ENCODE measurements at places on chromosomes 11 and 22.

GRCh38 chr11:17924713-17925112, 88.1 kb downstream of the SERGEF start:
- no peak for DNase-seq

- DNase-seq, result no peak
Measured at GRCh38 chr11:64862987-64863390, 15.4 kb downstream of the EHD1 start.

DNA sequence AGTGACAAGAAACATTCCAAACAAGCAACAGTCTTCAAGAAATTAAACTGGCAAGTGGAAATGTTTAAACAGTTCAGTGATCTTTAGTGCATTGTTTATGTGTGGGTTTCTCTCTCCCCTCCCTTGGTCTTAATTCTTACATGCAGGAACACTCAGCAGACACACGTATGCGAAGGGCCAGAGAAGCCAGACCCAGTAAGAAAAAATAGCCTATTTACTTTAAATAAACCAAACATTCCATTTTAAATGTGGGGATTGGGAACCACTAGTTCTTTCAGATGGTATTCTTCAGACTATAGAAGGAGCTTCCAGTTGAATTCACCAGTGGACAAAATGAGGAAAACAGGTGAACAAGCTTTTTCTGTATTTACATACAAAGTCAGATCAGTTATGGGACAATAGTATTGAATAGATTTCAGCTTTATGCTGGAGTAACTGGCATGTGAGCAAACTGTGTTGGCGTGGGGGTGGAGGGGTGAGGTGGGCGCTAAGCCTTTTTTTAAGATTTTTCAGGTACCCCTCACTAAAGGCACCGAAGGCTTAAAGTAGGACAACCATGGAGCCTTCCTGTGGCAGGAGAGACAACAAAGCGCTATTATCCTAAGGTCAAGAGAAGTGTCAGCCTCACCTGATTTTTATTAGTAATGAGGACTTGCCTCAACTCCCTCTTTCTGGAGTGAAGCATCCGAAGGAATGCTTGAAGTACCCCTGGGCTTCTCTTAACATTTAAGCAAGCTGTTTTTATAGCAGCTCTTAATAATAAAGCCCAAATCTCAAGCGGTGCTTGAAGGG, 6.0 kb downstream of the MALAT1 start:
- no peak for DNase-seq

- DNase-seq, result no peak
Measured at GRCh38 chr22:44357296-44357965, 44.7 kb upstream of the SHISAL1 start.

DNA sequence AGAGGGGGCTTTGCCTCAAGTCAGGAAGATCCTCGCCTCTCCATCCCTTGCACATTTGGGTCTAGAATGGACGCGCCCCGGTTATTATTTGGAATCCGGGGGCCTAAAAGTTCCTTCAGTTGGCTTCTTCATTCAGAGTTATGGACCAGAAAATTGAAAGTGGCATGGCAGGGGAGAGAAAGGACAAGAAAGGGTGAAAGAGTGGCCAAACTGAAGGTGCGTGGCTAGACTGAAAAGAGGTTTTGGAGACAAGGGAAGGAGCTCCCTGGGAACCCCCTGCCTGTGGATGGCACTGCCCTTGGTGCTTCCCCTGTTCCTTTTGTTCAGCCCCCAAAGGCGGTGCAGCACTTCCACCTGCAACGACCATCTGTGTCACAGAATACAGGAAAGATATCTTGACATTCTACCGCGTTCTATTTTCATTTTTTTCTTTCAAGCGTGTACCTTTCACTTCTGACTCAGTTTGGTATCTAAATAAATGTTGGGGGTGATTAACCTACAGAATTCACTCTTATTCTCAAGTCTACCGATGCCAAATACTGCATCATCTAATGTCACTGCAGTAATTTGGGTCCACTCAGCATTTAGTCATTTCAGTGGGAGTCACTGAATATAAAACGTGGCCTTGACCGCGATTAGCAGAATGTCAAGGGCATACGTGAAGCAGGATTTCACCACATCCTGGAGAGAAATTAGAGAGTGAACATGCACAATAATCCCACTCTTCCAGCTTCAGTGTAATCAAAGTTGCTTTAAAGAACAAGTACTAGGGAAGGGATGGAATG, 88.1 kb upstream of the ARHGAP32 start:
- no peak for DNase-seq

- DNase-seq, result no peak
Measured at GRCh38 chr11:78946945-78947902, 372.6 kb upstream of the NARS2 start.

- DNase-seq, result no peak
Measured at GRCh38 chr11:44855493-44855849, 95.2 kb downstream of the TP53I11 start.

DNA sequence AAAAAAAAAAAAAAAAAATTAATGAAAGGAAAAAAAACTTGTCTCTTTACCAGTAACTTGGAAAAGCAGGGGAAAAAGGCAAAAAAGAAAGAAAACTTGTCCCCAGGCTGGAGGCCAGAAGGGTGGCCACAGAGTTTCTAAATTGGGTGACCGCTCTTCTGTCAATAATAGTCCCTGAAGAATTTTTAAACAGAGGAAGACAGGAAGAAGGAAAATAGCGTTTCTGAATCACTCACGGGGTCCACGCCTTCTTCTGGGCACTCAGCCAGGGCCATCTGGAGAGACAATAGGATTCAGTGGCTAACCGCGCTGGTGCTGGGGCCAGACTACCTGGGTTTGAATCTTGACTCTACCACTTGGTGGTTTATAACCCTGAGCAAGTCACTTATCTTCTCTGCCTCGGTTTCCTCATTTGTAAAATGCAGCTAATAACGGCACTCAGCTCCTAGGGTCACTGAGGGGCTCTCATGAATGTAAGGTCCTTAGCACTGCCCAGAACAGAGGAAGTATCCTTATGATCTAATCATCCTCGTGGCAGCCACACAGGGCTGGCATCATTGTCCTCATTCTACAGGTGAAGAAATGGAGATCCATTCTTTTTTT, 7.0 kb downstream of the C11orf86 start:
- no peak for DNase-seq

GRCh38 chr11:107957109-107957588, 28.9 kb downstream of the RAB39A start:
- no peak for DNase-seq

DNA sequence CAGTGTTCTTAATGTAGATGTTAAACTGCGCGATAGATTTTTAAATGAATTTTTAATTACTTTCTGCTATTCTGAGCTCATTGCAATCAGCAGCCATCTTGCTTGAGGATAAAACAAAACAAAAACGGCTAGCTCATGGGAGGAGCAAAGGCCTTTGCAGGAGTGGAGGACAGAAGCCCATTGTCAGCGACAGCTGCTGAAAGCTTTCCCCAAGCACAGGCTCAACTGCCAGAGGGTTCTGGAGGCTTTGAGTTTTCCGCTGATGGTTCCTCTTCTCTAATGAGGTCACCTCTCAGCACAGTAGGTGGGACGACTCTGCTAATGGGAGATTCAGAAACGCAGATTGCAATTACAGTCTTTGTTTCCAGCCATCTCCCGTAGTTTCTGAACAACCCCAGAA, 167.1 kb upstream of the TTC12 start:
- no peak for DNase-seq

- no peak for DNase-seq
Measured at GRCh38 chr11:7974668-7975067, 9.4 kb upstream of the NLRP10 start.

GRCh38 chr11:75301601-75302345, 49.7 kb downstream of the ARRB1 start:
- no peak for DNase-seq

GRCh38 chr11:101917226-101917625, 904 bp upstream of the ANGPTL5 start:
- DNase-seq, result no peak

DNA sequence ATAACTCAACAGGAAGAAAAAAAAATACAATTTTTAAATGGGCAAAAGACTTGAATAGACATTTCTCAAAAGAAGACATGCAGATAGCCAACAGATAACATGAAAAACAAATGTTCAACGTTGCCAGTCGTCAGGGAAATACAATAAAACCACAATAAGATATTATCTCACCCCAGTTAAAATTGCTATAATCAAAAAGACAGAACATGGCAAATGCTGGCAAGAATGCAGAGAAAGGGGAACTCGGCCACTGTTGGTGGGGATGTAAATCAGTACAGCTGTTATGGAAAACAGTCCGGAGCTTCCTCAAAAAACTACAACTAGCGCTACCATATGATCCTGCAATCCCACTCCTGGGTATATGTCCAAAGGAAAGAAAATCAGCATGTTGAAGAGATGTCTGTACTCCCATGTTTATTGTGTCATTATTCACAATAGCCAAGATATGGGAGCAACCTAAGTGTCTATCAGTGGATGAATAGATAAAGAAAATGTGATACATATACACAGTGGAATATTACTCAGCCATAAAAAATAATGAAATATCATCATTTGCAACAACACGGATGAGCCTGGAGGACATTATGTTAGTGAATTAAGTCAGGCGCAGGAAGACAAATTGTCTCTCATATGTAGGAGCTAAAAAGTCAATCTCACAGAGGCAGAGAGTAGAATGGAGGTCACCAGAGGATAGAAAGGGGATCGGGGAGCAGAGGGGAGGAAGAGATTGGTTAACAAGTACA, 12.2 kb upstream of the CYTH4 start:
- DNase-seq, result no peak

DNA sequence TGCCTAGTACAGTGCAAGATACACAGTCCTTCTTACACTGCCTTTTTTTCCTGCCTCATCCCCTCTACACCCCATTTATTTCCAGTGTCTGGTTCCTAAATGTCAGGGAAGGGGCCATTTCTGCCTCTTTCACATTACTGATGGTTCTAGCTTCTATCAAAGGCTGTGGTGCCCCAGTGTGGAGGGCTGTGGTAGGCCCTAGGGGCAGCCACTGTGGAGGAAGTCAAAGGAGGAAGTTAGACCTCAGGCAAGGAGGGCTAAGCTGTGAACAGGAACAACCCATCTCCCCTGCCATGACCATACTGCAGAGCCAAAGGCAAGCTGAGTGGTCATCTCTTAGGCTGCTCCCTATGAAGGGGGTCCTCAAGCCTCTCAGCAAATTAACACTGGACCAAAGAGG, 81.9 kb upstream of the CRTAM start:
- peak; percentile 20 for DNase-seq

- no peak for DNase-seq
Measured at GRCh38 chr22:19902245-19902715, 39.3 kb upstream of the COMT start.

DNA sequence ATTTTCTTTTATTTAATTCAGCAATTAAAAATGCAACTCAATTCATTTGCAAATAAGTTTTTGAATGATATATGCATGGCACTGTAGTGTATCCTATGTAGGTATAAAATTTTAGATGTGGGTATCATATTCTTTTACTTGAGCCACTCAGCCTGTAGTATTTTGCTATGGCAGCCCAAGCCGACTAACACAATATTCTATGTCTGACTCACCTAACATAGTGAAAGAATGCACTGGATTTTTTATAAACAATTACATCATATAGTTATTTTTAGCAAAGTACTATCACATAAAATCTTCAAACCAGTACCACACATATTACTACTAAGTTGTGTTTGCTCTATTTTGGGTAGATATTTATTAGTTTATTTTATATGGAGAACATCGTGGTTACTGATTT, 21.9 kb upstream of the GRIA4 start:
- DNase-seq, result no peak

- no peak for DNase-seq
Measured at GRCh38 chr11:21142007-21142406, 472.6 kb downstream of the NELL1 start.

GRCh38 chr22:50621356-50621880, 6.5 kb downstream of the ARSA start:
- DNase-seq, result no peak

DNA sequence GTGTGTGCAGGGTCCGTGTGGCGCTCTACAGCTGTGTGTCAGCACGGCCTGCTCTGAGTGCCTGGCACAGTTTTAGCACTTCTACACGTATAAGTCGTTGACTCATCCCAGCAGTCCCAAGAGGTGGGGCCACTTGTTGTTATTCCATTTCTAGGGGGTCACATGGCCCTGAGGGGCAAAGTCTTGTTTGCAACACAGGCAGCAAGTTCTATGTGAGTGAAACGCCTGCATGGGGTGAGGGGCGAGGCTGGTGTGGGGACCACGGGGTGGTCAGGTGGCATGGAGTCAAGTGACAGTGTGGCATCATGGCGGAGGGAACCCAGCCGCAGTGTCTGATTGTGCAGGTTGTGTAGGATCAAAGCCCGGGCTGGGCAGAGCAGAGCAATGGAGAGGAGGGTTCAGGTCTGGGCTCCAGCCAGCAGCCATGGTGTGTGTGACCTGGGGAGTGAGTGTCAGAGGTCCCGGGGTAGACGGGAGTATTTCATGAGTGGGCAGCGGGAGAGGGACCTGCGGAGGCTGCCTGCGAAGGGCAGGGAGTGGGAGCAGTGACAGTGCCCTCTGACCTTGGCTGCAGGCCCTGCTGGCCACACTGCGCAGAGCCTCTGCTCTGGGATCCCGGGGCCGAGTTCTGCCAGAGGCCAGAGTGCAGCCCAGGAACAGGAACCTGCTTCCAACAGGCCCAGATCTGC, 27.9 kb downstream of the SHANK3 start:
- DNase-seq, result no peak

All from GM18507 (cell line).